ENCODE measurements at places on chromosomes 1 and 21. TPM values are rescaled to one million over a fixed set of nuclear protein-coding genes. Genes with fewer than 3 reads are reported as not detected.

The CD53 gene
- total RNA-seq, result 185 TPM

The ARHGEF10L gene
- total RNA-seq, result not detected

The CDC42 gene
- 307 TPM for total RNA-seq

The RIPPLY3 gene
- total RNA-seq, result 0.26 TPM

The MARK1 gene
- not detected for total RNA-seq

The RHD gene
- not detected for total RNA-seq

The LRRN2 gene
- total RNA-seq, result 0.05 TPM

The IFI44L gene
- 23.5 TPM for total RNA-seq

The SLC44A5 gene
- total RNA-seq, result not detected

The NBPF10 gene
- total RNA-seq, result 3.2 TPM

The SH3BGRL3 gene
- 474 TPM for total RNA-seq

The SLC25A34 gene
- total RNA-seq, result 1.5 TPM

The F11R gene
- total RNA-seq, result 21.4 TPM

The PLA2G2F gene
- not detected for total RNA-seq
